ENCODE measurements at places on chromosomes 13 and 19.

GRCh38 chr13:41827507-41828213 lies 133.2 kb downstream of the VWA8 start:
- H3K4me3 ChIP-seq: no peak overlapping the region
- H3K27me3 ChIP-seq: no peaks in the 10 kb centered on the region
- peaks cover 20% of the 10 kb centered on the region for H3K4me1 ChIP-seq

- no peaks in the 10 kb centered on the region for H3K4me1 ChIP-seq
- DNase-seq: no peak
- H3K27ac ChIP-seq: no peak overlapping the region
These were observed 157.8 kb downstream of the B3GLCT start for GRCh38 chr13:31357581-31357980.

DNA sequence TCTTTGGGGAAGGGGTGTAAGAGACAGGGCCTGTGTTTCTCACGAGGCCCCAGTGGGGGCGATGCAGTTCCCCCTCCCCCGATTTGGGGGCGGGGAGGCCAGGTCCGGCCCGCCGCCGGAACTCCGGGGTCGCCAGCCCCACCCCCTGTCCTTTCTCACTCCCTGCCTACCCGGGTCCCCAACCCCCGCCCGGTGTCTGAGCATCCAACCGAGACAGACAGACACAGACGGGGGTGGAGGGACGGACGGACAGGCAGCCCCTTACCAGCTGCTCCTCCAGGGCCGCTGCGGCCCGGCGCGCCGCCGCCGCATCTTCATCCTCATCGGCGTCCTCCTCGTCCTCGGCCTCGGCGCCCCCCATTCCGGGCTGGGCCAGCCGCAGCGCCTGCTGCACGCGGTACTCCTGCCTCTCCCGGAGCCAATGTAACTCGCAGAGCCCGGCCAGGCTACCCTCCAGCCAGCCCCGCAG lies 397 bp downstream of the DACT3 start:
- H3K4me1 ChIP-seq: peaks cover 18% of the 10 kb centered on the region
- DNase-seq: no peak
- H3K4me3 ChIP-seq: peak overlapping the region; percentile 81
- H3K27me3 ChIP-seq: peaks cover 2% of the 10 kb centered on the region
- H3K36me3 ChIP-seq: no peaks in the 10 kb centered on the region

- peak; percentile 68 for DNase-seq
- no peaks in the 10 kb centered on the region for H3K27me3 ChIP-seq
- H3K4me1 ChIP-seq: peaks cover 29% of the 10 kb centered on the region
- peak overlapping the region; percentile 93 for H3K27ac ChIP-seq
- H3K4me3 ChIP-seq: peak overlapping the region; percentile 48
These were observed 6.5 kb downstream of the RAB11B start for GRCh38 chr19:8396563-8397203.

DNA sequence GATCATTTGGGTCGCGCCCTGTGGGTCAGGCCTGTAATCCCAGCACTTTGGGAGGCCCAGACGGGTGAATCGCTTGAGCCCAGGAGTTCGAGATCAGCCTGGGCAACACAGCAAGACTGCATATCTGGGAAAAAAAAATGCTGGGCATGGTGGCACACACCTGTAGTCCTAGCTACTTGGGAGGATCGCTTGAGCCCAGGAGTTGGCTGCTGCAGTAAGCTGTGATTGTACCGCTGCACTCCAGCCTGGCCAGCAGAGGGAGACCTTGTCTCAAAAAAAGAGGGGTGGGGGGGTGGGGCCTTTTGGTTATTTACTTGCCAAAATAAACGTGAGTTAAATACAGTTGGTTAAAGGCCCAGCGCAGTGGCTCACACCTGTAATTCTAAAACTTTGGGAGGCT lies 9.8 kb upstream of the ZNF544 start:
- H3K36me3 ChIP-seq: peaks cover 36% of the 10 kb centered on the region
- DNase-seq: no peak
- no peaks in the 10 kb centered on the region for H3K4me1 ChIP-seq
- no peak overlapping the region for H3K4me3 ChIP-seq
- H3K27me3 ChIP-seq: no peaks in the 10 kb centered on the region
- H3K27ac ChIP-seq: no peak overlapping the region

All from mesothelial cell of epicardium (in vitro differentiated cells).